ENCODE measurements at places on chromosomes 6 and 20.
A peak's percentile ranks its signal among the peaks of the same experiment; 100 is the strongest.

GRCh38 chr6:31075528-31075927 is 36.8 kb downstream of the C6orf15 start:
- DNase-seq: no peak

GRCh38 chr20:20255099-20255498 is 112.8 kb upstream of the INSM1 start:
- no peak for DNase-seq

GRCh38 chr6:39166912-39167290 is 51.9 kb upstream of the SAYSD1 start:
- DNase-seq: peak; percentile 36

DNA sequence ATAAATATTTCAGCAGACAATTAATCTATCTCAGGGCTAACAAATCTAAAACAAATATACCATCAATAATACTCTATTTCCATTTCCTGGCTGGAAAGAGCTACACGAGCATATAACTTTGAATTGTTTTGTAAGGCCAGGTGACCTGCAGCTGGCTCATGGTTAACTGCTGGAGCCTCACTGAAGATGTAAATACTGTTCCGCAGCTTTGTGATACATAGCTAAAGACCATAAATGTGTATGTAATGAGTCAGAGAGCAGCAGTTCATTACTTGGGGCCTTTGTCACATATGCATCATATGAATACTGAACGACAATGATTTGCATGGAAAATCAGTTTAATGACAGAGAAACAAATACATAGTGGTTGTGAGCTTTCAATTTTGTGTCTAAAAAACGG is 109.4 kb upstream of the CCN2 start:
- DNase-seq: no peak

DNA sequence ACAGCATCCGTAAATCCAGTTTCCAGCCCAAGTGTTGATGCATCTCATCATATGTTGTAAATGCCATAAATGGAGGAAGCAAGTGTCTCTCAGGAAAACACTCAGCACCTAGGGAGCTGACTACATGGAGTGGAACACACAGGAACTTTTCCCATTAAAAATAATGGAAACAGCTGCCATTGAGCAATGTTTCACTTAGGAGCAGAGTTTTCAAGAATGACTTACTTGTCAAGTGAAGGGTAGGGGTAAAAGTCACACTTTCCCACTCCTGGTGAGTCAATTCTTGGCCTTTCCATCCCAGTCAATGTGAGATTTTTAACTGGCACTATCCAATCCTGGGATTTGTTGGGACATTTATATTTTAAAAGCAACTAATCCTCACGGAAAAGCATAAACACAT is 119.4 kb upstream of the ASF1A start:
- no peak for DNase-seq

- DNase-seq: no peak
Observed at GRCh38 chr20:2657674-2658073, 5.2 kb downstream of the NOP56 start.

- no peak for DNase-seq
Observed at GRCh38 chr6:111771094-111771432, 102.2 kb downstream of the FYN start.

- no peak for DNase-seq
Observed at GRCh38 chr6:159149641-159150040, 19.6 kb upstream of the FNDC1 start.

DNA sequence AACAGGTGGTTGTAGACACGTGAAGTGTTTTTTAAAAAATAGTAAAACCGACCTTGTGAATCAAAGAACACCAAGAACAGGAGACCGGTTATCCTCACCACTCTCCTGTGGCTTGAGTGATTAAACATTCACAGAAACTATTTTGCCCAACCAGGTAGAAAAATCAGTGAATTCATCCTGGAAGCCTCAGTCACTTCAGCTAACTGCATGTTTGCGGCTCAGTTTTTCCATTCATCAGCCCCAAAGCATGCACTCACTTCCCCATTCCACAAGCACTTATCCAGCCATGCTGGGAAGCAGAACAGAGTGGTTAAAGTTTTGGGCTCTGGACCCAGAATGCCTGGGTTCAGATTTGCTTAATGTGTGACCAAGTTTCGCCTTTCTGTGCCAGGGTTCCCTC is 2.4 kb downstream of the LRRN4 start:
- DNase-seq: no peak

- peak; percentile 79 for DNase-seq
Observed at GRCh38 chr6:166728884-166729530, 102.0 kb upstream of the RPS6KA2 start.
